GM03348 (cell line): ENCODE measurements at places on chromosomes 13 and 19.
A peak's percentile ranks its signal among the peaks of the same experiment; 100 is the strongest.

DNA sequence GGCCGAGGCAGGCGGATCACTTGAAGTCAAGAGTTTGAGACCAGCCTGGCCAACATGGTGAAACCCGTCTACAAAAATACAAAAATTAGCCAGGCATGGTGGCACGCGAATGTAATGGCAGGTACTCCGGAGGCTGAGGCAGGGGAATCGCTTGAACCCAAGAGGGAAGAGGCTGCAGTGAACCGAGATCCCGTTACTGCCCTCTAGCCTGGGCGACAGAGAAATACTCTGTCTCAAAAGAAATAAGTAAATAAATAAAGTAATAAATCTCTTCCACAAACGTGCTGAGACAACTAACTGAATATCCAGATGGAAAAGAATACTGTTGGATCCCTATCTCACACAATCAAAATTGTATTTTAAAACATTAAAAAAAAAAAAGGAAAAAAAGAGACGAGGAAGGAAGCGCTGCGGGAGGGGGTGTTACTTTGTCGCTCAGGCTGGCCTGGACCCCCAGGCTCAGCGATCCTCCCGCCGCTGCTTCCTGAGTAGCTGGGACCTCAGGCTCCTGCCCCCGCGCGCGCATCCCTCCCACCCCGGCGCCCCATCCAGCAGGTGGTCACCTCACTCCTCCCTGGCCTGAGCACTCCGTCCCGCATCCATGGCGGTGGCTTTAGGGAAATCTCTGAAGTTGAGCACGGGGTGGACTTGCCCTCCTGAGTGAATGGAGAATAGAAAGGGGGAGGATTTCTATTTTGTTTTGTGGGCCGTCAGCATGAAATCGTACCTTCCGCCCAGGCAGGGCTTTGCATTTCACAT, 628 bp upstream of the ZNF813 start:
- DNase-seq, result peak; percentile 23

DNA sequence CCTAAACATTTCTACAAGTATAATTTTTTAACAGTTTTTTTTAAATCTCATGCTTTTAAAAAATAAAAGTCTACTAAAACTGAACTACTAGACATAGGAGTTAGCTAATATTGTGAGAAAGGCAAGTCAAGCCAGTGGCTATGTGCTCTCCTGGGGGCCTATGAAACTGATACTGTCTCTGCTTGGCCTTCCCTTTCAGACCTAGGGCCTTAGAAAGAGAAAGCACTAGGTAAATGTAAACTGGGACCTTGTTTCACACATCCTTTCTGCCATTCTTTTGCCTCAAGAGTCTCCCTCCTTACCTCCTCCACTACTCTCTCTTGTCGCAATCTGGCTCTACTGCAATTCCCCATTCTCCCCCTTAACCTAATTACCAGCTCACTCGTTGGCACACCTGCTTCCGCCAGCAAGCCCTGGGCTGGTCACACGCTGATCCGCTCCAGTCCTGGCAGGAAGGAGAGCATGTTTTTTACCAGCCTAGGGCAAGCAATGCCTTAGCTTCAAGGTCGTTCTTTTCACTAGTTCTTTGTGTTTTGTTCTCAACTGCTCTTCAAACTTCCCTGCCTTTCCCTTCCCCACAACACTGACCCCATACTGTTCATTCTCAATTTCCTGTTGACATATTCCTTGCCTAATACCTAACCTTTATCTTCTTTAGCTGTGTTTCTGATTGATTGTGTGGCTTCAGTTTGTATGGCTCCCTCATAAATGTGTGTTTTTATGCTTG, 23.1 kb downstream of the TBC1D4 start:
- DNase-seq, result no peak

DNA sequence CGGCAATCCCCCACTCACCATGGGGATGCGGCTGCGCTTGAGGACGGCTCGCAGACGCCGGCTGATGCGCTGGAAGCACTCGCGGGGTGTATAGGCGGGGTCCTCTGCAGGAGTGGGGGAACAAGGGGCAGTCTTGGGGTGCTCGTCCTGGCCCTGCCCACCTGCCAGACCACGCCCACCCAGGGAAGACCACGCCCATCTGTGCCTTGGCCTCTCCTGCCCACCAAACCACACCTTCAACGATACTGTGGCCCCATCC, 6.7 kb downstream of the RNU6-9 start:
- no peak for DNase-seq

DNA sequence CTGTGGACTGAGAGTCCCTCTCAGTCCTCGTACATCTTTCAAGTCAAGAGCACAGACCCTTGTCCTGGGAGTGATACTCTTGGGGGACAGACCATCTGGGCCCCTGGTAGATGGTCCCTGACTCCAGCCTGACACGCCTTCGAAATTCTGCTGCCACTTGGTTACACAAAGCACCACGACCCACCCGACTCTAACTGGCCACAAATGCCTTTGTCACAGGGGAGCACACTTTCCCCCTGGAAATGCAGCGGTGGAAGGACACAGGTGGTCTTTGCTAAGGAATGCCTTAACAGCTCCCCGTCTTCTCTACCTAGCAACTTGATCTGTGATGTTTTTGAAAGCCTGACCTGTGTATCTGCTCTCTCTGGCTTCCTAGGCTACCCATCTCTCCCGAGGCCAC, 13.8 kb upstream of the DHRS12 start:
- DNase-seq, result no peak

GRCh38 chr13:51154029-51154555, 43.0 kb upstream of the C13orf42 start:
- peak; percentile 20 for DNase-seq

- DNase-seq, result peak; percentile 5
Measured at GRCh38 chr19:34508540-34508939, 27.0 kb downstream of the WTIP start.

DNA sequence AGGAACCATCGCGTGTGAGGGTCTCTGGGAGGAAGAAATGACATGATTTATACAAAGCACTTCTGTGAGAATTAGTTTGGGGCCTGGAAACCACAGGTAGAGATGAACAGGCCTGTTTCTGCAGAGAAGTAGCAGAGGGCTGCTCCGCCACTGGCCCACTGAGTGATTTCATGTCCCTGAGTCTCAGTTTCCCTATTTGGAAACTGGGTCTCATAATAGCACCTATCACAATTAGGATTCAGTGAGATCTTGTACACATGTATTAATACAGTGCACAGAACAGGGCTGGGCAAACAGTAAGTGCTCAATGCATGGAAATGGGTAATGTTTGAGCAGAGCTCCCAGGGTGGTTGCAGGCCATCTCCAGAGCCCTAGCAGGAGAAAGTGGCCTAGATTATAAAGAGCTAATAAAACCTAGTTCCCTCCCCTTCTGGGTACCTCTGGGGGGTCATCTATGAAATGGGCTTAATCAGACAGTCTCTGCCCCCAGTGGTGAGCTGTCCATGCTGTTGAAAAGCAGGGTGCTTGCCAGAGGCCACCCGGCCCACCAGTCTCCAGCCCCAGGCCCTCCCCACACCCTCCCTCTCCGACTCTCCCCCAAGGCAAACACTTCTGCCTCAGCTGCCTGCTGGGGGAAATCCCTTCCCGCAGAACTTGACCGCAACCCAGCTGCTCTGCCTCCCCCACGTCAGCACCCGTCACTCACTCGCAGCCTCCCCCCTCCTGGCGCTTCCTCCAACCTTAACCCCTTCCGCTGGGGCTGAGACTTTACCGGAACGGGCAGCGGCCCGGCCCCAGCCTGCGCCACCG, 4.5 kb downstream of the BCL3 start:
- peak; percentile 91 for DNase-seq

DNA sequence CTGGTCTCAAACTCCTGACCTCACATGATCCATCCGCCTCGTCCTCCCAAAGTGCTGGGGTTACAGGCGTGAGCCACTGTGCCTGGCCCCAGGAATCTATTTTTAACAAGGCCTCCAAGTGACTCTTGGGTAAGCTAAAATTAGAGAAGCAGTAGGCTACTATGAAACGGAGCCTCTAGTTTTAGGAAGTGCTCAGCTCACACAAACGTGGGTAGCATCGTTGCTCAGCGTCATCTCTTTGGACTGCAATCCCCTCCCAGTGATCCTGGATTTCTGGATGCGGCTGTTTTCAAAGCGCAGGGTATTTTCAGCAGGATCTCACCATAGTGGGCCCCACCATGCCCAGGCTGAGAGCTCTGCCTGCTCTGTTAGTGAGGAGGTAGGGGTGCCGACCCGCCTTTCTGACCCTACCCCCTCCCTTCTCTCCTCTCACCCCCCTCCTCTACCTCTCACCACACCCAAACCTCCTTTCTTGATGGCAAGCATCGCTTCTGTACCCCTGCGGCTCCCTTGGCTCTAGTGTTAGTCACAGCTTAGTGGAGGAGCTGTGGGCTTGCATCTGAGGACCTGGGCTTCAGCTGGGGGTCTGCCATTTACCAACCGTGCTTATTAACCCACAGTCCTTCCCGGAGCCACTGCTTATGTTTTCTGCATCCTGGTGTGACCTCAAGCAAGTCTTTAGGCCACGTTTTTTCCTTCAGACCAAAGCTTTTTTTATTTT, 34.2 kb downstream of the GJA3 start:
- no peak for DNase-seq

DNA sequence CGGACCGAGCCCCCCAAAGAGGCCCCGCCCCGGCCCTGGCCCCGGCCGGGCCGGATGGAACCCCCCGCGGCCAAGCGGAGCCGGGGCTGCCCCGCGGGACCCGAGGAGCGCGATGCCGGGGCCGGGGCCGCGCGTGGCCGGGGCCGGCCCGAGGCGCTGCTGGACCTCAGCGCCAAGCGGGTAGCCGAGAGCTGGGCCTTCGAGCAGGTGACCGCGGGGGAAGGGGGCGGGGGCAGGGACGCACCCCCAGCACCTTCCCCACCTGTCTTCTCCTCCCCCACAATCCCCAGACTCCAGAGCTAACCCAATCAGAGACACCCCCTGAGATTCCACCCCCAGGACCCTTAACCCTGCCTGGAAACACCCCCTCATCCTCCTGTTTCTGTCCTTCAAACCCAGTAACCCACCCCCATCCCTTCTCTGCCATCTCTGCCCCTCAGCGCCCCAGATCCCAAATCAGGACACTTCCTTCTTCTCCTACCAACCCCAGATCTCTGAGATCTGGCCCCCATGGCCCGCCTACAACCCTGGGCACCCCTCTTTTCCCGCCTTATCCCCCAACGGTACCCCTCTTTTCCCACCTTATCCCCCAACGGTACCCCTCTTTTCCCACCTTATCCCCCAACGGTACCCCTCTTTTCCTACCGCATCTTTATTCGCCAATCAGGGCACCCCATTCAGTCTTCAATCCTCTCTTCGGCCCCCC, 505 bp downstream of the ZSWIM4 start:
- peak; percentile 48 for DNase-seq

DNA sequence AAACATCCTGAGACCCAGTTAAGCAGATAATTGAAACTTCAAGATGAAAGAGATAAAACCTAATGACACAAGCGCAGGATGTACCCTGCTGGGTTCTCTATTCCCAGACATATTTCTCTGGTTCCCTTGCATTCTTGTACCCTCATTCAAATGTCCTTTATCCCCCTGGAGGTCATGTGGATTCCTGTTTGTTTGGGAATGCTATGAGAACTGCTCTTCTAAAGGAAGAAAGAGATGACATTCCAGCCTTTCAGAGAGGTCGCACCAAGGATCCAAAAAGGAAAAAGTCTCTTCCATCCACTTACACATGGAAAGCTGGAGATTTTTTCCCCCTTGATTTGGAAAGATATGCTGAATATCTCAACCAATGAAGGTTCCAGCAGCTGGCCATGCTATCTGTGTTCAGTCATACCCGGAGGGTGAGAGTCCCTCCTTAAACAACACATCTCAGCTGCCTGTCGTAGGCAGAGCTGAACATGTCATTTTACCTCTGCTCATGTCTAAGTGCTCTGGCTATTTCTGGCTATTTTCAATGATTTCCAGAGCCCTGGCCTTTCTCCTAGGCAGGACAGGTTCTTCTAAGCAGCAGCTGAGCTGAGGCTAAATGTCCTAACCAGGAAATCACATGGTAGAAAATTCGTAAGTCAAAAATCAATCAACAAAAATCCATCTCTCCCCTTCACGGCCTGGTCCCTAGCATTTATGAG, 52.5 kb downstream of the C13orf42 start:
- DNase-seq, result no peak

- DNase-seq, result no peak
Measured at GRCh38 chr13:40495621-40496001, 170.8 kb downstream of the FOXO1 start.

DNA sequence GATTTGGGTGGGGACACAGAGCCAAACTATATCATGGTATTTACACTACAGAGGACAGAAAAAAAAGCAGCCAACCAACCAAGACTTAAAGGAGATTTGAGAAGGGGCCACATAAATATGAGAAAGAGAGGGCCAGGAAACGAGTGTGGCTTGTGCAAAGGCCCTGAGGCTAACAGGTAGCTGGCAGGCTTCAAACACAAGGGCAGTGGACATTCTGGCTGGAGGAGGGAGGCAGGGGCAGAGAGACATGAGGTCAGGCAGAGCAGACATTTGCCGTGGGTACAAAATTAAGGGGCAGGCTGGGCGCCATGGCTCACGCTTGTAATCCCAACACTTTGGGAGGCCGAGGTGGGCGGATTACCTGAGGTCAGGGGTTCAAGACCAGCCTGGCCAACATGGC, 278.7 kb downstream of the FOXO1 start:
- no peak for DNase-seq

- no peak for DNase-seq
Measured at GRCh38 chr13:107730813-107731212, 484.5 kb downstream of the LIG4 start.

- DNase-seq, result peak; percentile 17
Measured at GRCh38 chr13:31790992-31791391, 51.7 kb downstream of the RXFP2 start.

DNA sequence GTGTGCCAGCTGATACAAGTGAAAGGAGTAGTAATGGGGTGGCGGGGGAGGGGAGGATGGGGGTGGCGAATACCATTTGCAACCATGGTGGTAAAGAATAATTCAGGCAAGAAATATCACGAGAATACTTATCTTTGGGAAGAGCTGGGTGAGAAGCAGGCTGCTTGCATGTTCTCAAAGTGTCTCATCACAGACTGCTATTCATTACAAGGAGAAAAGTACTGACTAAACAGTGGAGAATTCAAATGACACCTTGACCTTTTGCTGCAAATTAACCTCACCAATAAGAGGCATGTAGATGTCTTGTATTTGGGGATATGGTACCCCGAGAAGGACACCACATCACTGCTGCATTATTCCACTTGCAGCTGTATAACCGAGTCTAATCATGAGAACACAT, 585.7 kb upstream of the GPC6 start:
- DNase-seq, result no peak

- no peak for DNase-seq
Measured at GRCh38 chr13:77535448-77535847, at the start of gene SCEL. TSS of gene SCEL (plus strand) at chr13:77535706. CDS start at chr13:77555876, 20,170 bp downstream.

GRCh38 chr13:71320452-71320851, 546.6 kb downstream of the DACH1 start:
- no peak for DNase-seq

GRCh38 chr13:72638059-72638815, 89.2 kb downstream of the MZT1 start:
- no peak for DNase-seq
